Tongue (tissue), 3 donors: ENCODE measurements at places on chromosomes 5 and 9. TPM values are rescaled to one million over a fixed set of nuclear protein-coding genes. Genes with fewer than 3 reads are reported as not detected.

Gene RANBP3L
- 8.4 TPM for total RNA-seq

Gene UGT3A2
- total RNA-seq: 0.21 TPM

Gene SPATA31A3
- not detected for total RNA-seq

Gene ZNF367
- 15.1 TPM for total RNA-seq

Gene TUBB4B
- 172 TPM for total RNA-seq

Gene GADD45G
- total RNA-seq: 22.2 TPM

Gene OR2S2
- total RNA-seq: not detected

Gene PDE6A
- total RNA-seq: 0.31 TPM

Gene FOXB2
- total RNA-seq: not detected

Gene CARD6
- total RNA-seq: 3.1 TPM

Gene GHR
- total RNA-seq: 13.4 TPM

Gene PAEP
- not detected for total RNA-seq

Gene BARX1
- total RNA-seq: 15.2 TPM

Gene LRRC19
- total RNA-seq: not detected

Gene PCDHAC2
- total RNA-seq: 4.6 TPM

Gene DIPK1B
- 18.3 TPM for total RNA-seq

Gene LCN1
- total RNA-seq: 373 TPM

Gene SPATA31D4
- total RNA-seq: not detected

Gene SPINK13
- not detected for total RNA-seq

Gene CATSPER3
- total RNA-seq: not detected

Gene TSSK1B
- not detected for total RNA-seq

Gene SHB
- 10.2 TPM for total RNA-seq

Gene ATP6V1G1
- total RNA-seq: 130 TPM

Gene COL5A1
- 435 TPM for total RNA-seq

Gene PLAC8L1
- total RNA-seq: not detected

Gene DNAJC21
- total RNA-seq: 48.2 TPM

Gene PCDHGA4
- 3.9 TPM for total RNA-seq

Gene CDH9
- not detected for total RNA-seq

Gene UNC13B
- total RNA-seq: 33.0 TPM

Gene MATR3
- 440 TPM for total RNA-seq

Gene LRRC70
- 10.4 TPM for total RNA-seq

Gene TLX3
- total RNA-seq: not detected

Gene NOTCH1
- 45.4 TPM for total RNA-seq

Gene HACD4
- total RNA-seq: 5.8 TPM

Gene BRINP1
- 0.31 TPM for total RNA-seq

Gene ACTBL2
- not detected for total RNA-seq

Gene LRRTM2
- 0.51 TPM for total RNA-seq

Gene CRHBP
- total RNA-seq: not detected

Gene FAM153A
- total RNA-seq: 1.0 TPM

Gene PRELID2
- total RNA-seq: 38.0 TPM

Gene PITX1
- total RNA-seq: 93.7 TPM

Gene ADRA1B
- total RNA-seq: 0.51 TPM

Gene MTX3
- total RNA-seq: 24.8 TPM

Gene PIP5KL1
- total RNA-seq: not detected

Gene NAIF1
- 9.6 TPM for total RNA-seq

Gene SLC6A18
- total RNA-seq: not detected

Gene NMRK1
- total RNA-seq: 12.3 TPM

Gene PRRX2
- 6.9 TPM for total RNA-seq
